GM04503 (cell line): ENCODE measurements at places on chromosomes 3 and 15.

DNA sequence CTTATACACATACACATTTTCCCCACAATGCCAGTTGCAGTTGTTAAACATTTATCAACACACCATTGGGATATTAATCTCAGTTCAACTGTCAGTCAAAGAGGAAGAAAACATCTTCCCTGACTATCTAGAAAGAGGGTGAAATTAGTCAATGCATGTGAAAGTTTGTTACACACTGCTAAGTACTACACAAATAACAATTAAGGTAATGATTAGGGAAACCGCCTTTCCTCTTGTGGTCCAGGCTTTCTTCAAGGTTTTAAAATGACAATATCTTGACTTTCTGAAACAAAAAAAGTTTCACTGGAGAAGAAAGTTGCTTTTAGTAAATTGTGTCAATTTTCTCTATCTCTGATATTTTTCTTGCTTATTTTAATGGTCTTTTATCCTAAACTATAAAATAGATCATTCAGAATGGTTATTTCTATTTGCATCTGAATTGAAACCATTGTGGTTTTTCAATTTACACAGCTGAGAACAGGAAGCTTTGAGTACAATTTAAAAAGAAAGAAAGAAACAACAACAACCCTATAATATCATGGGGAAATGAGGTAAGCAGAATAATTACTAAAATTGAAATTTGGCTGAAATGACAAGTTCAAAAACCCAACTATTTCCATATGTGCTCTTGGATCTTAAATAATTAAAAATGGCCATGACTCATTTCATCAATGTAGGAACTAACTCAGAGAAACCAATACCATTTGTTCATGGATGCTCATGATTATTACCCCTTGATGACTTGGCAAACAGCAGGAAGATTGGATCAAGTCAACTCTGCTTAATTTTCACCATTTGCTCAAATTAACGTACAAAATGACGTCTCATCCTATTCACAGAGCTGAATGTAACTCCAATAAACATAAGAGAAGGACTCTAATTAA lies 31.7 kb downstream of the GPR149 start:
- no peak for DNase-seq

DNA sequence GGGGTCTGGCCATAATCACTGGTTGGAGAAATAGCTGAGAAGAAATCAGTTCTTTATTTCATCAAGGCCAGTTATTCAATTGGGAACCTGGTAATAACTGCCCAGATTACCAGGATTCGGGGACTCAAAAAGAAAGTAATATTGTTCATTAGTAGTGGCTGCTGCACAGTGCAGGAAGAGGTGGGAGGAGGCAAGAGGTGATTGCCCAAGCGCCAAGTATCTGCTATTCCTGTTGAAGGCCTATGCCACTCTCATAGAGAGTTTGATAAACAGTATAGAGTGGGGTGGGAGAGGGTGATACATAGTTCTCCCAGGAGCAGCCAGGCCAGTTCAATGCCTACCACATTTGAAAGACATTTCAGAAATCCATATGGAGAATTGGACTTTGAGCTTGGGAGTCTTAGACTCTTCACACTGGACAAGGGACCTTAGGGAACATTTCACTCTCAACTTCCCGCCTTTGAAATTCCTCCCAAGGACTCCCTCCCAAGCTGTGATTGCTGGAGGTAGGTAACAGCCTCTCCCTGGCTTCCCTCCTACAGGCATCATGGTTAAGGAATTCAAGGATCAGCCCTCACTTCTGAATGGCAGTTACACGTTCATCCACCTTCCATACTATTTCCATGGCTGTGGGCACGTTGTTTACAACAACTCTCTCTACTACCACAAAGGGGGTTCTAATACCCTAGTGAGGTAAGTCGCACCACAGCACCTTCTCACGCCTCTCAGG lies 59.8 kb downstream of the GLDN start:
- DNase-seq = no peak

DNA sequence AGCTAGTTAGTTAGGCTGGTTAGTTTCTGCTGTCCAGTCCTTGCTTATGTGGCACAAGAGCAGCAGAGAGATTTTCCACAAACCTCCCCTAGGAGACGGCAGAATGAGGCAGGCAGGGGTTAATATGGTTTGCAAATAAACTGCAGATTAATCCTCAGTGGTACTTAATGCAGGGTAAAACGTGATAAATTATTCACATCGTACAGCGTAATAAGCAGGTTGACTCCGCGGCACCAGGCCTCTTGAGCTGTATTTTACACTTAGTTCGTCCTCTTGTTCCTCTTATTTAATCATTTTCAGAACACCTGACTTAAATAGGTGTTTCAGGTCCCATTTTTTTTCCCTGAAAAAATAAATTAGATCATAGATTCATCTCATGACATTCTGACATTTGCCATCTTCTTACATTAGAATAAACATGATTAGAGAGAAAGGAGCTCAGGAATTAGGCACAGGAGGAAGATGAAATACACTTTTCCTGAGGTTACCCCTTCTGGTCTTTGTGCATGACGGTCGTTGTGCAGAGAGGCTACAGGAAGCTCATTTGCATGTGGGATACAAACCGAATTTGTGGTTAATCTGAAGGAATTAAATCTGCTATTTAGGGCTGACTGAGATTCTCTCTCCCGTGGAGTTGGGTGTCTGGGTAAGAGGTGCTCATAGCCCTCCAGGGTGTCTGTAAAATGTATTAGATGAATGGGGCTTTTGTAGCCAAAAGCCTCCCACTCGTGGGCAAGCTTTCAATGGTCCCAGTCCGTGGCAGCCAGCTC lies 27.1 kb upstream of the VPS8 start:
- no peak for DNase-seq

DNA sequence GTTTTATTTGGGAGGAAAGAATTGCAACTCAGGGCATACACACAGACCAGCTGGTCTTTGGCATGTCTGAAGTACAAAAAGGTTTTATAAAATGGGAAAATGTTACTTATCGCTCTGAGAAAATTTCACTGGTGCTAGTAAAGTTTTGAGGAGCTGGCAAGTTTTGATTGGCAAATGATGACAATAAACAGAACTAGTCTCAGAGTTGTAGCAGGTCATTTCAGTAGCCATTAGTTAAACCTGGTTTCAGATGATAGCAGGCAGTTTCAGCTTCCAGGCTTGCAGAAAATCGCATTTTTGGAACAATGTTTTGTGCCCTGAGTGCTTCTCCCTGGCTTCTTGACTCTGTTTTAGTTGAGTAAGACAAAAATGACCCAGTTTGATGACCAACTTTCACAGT lies 10.7 kb downstream of the B2M start:
- DNase-seq = no peak

DNA sequence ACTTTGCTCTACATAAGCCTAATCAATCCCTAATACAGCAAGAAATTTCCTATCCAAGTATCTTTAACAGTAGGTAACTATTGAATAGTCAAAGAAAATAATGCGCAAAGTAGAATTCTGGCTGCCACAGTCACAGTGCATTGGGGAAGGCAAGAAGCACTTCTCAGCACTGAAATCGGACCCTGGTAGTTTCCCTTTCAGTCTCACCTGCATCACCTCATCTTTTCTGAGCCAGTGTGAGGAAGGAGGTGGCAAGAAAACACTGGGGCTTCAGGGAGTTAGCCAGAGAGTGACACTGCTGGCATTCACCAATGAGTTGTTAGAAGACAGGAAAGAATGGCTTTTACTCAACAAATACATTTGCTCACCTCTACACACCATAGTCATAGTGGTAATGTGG lies 8.3 kb downstream of the TRIM42 start:
- no peak for DNase-seq

GRCh38 chr15:96348112-96349027 lies 17.9 kb downstream of the NR2F2 start:
- no peak for DNase-seq

DNA sequence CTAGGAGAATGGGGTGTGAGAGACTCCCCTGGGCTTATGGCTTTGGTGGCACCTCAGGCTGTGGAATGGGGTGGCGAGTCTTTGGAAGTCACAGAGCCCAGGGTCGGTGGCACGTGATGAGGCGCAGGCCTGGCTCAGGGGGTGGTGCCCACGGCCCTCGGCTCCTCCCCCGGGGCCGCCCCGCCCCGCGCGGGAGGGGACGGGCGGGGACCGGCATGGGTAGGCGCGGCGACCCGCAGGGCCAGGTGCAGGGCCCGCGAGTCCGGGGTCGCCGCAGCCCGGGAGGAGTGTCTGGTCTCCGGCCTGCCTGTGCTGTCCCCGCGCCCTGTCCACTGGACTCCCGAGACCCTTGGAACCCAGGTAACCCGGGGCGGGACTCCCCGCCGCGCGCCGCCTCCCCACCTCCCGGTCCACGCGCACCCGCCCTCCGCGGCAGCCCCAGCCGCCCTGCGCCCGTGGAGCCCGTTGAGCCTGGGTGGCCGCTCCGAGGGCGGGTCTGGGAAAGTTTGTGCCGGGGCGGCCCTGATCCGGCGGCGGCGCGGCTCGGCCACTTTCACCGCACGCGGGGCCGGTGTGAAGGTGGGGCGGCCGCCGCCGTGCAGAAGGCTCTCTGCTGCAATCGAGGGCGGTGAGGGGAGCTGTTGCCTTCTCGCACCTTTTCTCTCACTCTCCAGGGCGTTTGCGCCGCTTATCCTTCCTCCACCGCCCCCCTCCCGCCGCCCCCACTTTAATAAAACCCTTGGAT lies at the start of gene PAQR5:
TSS of gene PAQR5 (plus strand) at position 216 of the 745 bp plus-strand sequence. CDS start 61,169 bp downstream, outside the sequence.
- DNase-seq = no peak

GRCh38 chr3:101155825-101156224 lies 162.6 kb upstream of the ABI3BP start:
- no peak for DNase-seq
